Jurkat, Clone E6-1 (cell line): ENCODE measurements at places on chromosomes 12 and 14.

GRCh38 chr12:15116086-15116485 lies 105.1 kb downstream of the RERG start:
- no peak for DNase-seq

- DNase-seq = no peak
These were observed 32.5 kb upstream of the PLEKHG6 start for GRCh38 chr12:6277982-6278438.

DNA sequence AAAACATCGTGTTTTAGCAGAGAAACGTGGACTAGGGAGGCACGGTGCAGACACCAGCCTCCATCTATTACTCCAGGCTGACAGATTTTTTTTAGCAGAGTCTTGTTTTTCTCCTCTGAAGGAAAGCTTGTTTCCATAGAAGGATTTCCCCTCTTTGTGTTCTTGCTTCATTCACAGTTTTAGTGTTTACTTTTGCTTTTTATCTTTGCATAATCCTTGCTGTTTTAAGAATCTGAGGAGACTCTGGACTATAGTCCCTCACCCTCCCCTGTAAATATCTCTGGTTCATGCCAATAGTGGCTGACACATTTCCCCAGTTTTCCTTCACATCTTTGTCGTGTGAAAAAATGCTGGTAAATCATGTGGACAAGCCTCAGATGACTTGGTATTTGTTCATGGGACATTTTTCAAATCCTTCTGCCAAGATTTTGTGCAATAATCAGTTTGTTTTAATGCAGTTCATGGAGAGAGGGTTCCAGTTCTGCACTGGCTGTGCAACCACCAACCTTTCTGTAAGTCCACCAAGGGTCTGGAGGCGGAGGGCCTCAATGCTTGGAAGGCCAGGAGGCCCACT lies 39.9 kb upstream of the TMCC3 start:
- DNase-seq = no peak

- no peak for DNase-seq
These were observed 387.5 kb downstream of the TMEM121 start for GRCh38 chr14:105913861-105914260.

DNA sequence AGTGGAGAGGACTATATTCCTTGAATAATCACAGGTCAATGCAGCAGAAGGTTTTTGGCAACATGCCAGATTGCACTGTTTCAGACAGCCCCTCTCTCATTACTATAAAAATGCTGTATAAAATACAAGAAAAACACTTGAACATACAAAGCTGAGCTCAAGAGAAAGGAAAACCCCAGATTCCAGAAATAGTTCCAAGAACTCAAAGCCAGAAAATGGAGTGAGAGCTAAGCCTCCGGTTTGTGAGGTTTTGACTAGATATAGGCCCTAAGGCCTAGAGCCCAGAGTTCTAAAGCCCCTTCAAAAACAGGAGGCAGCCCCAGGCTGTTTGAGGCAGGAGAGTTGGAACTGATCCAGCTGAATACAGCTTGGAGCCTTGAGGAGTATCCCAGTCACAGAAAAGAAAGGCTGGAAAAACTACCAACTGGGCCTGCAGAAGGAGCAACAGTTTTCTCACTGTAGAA lies 29.4 kb upstream of the ACTN1 start:
- DNase-seq = no peak

- DNase-seq = no peak
These were observed 20.3 kb downstream of the KNTC1 start for GRCh38 chr12:122547330-122547729.

- DNase-seq = no peak
These were observed 1100.3 kb downstream of the BCL11B start for GRCh38 chr14:98171654-98172053.

DNA sequence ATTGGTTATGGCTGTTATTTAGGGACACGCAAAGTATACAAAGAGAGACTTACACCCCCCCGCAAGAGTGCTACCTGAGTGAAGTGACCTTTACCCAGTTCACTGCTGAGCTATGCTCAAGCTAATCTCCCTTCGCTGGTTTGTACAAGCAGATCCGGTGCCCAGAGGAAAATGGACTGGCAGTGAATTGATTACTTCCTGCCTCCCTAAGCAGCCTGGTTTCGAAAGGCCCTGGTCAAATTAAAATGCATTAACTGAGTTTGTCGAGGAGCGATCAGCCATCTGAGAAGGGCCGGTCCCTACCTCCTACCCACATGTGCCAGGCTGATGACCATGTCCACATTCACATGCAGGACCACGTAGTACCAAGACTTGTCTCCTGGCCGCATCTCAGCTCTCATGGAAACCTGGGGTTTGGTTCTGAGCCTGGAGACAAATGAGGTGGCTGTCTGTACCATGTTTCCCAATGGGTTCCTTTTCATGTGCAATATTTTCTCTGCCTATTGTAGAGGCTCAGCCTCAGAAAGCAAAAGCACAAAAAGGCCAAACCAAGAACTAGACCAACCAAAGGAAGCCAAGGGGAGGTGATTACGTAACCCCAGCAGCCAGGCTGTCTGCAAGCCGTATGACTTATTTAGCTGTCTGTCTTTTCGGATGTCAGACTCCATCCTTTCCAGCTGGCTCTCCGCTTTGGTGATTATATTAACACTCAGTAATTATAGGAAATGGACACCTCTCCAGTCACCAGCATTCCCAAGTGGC lies 284.7 kb upstream of the PWP1 start:
- DNase-seq = no peak

GRCh38 chr14:62921466-62921865 lies 123.8 kb downstream of the KCNH5 start:
- no peak for DNase-seq

GRCh38 chr14:22602862-22603261 lies 4.8 kb downstream of the ABHD4 start:
- DNase-seq = no peak

GRCh38 chr14:101604935-101605780 lies 43.9 kb downstream of the DIO3 start:
- DNase-seq = no peak

DNA sequence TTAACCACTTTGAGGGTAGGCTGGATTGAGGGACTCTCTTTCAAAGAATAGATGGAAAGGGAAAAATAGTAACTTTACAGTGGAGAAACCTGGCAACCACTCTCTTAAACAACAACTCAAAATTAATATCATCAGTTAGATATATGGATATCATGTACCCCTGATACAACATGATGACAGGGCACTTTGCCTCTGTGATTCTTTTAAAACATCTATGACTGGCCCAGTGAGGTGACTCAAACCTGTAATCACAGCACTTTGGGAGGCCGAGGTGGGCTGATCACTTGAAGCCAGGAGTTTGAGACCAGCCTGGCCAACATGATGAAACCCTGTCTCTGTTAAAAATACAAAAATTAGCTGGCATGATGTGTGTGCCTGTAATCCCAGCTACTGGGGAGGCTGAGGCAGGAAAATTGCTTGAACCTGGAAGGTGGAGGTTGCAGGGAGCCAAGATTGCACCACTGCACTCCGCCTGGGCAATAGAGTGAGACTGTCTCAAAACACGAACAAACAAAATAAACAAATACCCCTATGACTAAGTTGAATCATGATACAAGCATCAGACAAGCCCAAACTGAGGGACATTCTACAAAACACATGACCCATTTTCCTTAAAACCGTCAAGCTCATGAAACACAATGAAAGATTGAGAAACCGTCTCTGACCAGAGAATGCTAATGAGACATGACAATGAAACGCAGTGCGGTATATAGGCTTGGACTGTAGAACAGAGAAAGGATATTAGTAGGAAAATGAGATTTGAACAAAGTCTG lies 26.4 kb upstream of the SLC7A8 start:
- DNase-seq = no peak

GRCh38 chr14:92400579-92401444 lies 77.8 kb downstream of the SLC24A4 start:
- no peak for DNase-seq

GRCh38 chr12:4535092-4535491 lies 3.6 kb upstream of the RAD51AP1 start:
- DNase-seq = no peak

GRCh38 chr12:6692888-6693287 lies 3.7 kb upstream of the ZNF384 start:
- no peak for DNase-seq
